ENCODE measurements at places on chromosomes 2 and 18. TPM values are rescaled to one million over a fixed set of nuclear protein-coding genes. Genes with fewer than 3 reads are reported as not detected.

GRCh38 chr2:9702604-9703084 lies 71.8 kb upstream of the YWHAQ start:
- no peak for DNase-seq

REG3G gene
- total RNA-seq = not detected

DNA sequence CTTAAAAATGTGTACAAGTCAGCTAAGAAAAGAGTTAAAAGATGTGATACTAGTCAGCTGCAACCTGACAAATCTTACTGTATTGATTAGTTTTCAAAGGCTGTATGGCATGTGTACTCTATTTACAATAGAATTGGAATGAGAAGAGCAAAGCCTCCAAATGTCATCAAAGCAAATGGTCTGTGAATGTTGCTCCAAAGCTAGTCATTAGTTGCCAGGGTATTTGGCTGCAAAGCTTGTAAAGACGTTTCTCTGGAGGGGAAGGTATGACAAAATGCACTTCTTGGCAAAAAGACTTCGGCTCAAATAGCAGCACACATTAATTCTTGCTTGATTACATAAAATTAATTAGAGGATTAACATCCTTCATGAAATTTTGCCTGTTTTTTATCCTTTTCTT lies 59.3 kb downstream of the ETAA1 start:
- DNase-seq = peak; percentile 9

PDIA6 gene
- total RNA-seq = 187 TPM

SCN2A gene
- total RNA-seq = not detected

DNA sequence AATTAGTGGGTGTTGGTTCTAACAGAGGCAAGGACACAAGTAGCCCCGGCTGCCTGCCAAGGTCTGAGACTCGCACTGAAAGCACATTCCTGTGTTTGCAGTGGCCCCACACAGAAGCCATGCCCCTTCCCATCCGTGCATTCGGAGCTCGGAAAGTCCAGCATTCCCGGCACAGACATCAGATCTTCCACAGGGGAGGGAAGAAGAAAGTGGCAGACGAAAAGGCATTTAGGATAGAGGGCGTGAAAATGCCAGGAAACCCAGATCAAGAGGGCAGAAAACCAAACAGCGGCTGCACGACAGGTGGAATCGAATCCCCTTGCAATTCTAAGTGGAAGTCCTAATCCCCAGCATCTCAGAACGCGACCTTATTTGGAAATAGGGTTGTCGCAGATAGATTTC lies 105.5 kb upstream of the ASB18 start:
- peak; percentile 46 for DNase-seq

GRCh38 chr2:111072220-111072871 lies 48.4 kb upstream of the BCL2L11 start:
- peak; percentile 23 for DNase-seq

DNA sequence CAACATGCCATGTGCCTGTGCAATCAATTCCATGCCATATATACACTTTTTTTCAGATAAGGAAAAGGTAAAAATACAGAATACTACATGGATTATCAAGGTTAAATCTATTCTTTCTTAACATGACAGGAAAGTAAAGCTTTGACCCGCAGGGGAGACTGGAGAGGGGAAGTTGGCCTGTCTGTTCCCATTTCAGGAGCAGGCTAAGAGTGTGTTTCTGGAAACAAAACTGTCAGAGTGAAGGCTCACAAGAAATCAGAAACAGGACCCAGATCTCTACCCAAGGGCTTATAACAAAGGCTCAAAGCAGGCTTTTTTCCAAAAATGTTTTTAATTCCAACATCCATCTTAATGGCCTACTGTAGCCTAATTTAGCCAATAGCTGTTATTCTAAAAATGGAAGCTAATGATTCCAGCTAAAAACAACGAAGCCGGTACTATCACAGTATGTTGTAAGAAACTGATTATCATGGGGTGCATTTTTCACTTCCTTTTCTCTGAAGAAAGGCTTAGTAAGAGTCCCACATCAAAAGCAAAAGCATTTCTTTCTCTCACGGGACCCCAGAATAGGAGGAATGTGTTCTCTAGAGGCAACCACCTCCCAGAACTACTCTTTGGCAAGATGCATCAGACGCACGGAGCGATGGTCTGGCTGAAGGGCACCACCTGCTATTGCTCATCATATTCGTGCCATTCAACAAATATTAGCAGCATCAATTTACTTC lies 41.4 kb downstream of the FECH start:
- DNase-seq = no peak

UGT1A10 gene
- not detected for total RNA-seq

TRIM54 gene
- 0.47 TPM for total RNA-seq

GRCh38 chr2:25341753-25342371 lies at the start of gene DNMT3A:
Gene DNMT3A (minus strand): TSS chr2:25341925. CDS start chr2:25313984, 27,941 bp downstream.
- DNase-seq = peak; percentile 84

GRHL1 gene
- 1.2 TPM for total RNA-seq

- no peak for DNase-seq
These were observed 423.9 kb downstream of the CMPK2 start for GRCh38 chr2:6441800-6442199.

- no peak for DNase-seq
These were observed 1.1 kb upstream of the CRYGC start for GRCh38 chr2:208130712-208131110.

DNA sequence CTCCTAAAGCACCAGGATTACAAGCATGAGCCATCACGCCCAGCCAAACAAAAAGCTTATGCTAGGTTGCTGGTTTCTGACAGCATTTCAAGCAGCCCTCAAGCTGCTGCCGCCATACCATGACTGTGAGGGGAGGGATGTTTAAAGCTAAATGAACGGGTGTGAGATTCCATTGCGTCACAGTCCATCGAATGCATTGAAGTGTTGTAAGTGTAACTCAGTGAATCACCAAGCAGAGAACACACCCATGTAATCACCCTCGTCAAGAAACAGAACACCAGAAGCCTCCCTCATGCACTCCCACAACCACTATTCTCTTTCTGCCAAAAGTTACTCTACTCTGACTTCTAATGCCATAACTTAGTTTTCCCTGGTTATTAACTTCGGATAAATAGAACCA lies 32.8 kb upstream of the MC5R start:
- no peak for DNase-seq

GRCh38 chr18:10374636-10375293 lies 79.7 kb upstream of the APCDD1 start:
- DNase-seq = peak; percentile 30

GALNT5 gene
- not detected for total RNA-seq

TMEM237 gene
- 18.8 TPM for total RNA-seq

CFAP210 gene
- not detected for total RNA-seq

DNA sequence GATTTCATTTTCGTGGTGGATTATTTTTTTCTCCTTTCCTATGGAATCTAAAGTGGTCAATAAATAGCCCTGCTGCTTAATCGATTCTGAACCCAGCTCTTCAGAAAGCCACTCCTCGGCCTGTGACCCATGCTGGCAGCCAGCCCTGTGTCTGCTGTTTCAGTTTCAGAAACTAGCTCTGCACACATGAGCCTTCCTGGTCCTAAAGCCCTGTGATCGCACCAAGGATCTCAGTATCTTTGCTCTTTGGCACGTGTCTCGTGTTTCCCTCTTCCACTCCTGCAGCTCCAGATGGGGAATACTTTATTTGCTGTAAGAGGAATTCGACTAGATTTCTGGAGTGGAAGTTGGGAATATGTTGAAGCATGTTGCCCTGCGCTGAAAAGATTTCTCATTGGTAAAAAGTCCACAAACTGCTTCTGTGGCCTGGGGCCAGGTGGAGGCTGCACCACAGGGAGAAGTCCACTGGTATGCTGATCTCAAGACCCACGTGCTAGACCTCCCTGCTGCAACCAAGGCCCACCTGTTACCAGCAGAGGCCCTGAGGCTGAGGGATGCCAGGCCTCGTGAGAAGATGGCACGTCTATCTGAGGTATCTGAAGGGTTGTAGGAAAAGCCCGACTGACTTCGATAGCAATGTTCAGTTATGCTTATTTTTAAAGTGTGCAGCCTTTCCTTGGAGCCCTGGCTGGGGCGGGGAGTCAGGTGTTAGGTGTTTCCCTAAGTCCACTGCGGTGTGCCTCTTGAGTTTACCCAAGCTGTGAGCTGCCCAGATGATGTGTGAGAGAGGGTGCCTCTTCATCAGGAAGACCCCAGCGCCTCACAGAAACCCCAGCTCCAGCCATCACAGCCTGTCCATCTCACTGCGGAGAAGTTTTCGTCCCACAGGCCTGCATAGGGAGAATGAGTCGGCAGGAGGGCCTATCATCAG lies 33.6 kb upstream of the CELF4 start:
- no peak for DNase-seq

- no peak for DNase-seq
These were observed 5.9 kb downstream of the CCDC121 start for GRCh38 chr2:27622921-27623384.

SP140 gene
- total RNA-seq = 241 TPM

DNA sequence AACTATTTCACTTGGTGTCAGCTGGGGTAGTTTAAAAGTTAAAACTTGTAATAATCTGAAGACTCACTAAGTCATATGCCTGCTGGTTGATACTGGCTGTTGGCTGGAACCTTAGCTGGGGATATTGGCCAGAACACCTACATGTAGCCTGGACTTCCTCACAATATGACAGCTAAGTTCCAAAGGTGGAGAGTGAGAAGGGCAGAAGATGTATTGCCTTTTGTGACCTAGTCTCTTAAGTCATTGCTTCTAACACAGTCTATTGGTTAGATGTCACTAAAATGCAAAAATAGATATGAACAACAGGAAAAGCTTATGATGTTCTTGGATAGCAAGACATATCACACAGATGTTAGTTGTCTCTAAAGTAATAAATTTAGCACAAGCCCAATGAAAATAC lies 113.2 kb upstream of the CHAC2 start:
- DNase-seq = no peak

DNA sequence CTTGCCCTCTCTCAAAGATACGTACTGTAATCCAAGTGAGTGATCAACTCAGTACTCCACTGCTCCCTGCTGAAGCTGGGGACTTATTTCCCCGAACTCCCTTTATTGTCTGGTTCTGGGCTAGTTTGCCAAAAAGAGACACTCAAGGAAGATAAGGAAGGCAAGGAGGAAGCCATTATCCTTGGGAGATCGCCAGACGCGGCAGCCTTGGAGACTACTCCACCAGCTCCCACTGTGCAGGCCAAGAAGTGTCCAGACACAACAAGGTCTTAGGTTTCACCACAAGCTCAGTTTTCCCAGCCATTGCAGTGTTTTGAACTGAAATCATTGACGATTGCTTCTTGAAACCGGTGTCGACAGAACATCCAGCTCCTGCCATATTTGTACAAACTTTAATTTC lies 439.6 kb upstream of the UBE2E3 start:
- no peak for DNase-seq

- no peak for DNase-seq
These were observed 152.5 kb downstream of the ICOS start for GRCh38 chr2:204089105-204089504.

C1D gene
- total RNA-seq = 28.9 TPM

- DNase-seq = no peak
These were observed 12.0 kb upstream of the DARS1 start for GRCh38 chr2:135997380-135997779.

GRCh38 chr2:157032017-157032416 lies 225.5 kb upstream of the GALNT5 start:
- no peak for DNase-seq

GALNT3 gene
- 4.9 TPM for total RNA-seq

DNA sequence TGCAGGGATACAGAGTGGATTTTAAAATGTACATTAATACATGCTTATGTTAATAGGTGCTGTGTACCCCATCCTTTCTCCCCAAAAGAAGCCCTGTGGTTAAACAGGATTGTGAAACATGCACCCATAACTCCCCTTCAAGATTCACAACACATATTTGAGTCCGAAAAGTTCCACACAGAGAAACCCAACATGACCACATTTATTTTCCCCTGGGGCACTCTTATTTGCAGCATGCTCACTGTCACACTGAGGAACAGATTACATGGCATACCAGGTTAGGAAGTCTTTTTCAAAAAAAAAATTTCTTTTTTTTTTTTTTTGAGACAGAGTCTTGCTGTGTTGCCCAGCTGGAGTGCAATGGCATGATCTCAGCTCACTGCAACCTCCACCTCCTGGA lies 67.7 kb upstream of the COL5A2 start:
- DNase-seq = no peak

MC5R gene
- not detected for total RNA-seq

DNA sequence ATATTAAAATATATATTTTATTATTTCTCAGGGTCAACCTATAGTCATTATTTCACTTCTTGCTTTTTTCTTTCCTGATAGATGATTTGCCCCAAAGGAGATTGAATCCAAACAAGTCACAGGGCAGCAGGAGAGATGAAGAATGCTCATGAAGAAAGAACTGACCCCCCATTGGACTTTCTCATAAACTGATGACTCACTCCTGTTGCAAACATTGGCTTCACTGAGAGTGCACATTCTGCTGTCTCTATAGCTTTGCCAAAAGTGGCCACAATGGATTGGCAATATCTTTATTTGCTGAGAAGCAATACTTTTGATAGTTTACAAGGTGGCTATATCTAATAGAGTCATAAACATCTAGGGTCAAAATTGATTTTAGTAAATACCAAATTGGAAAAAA lies 55.9 kb upstream of the ZNF385B start:
- no peak for DNase-seq

DNA sequence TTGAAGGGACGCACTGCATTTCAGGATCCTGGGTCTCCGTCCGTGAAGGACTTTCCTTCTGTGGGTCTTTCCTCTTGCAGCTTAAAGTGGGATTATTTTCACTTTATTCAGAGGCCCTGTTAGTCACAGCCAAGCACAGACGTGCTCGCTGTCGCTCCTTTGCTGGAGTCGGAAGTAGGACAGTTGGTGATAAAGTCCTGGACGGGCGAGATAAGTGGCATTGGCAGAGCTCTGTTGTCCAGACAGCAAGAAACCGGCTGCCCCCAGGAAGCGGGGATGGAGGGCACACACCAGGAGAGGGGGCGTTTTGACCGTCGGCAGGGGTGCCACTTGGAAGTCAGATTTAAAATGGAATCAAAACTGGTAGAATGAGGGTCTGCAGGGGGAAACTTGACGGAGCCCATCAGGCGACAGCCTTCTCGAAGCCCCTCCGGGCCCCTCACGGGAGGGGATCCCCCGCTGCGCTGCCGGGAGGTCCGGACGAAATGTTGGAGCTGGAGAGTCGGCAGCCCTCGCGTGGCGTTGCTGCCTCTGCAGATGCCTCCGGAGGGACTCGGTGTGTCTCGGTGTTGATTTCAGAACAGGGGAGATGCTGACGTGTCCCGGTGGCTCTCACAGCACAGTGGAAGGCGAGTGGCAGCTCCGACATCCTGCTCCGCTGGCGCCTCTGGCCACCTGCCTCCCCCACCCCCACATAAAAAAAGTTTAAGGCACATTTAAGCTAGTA lies 124.2 kb downstream of the NFATC1 start:
- peak; percentile 78 for DNase-seq
